Thymus (tissue), 14 donors: ENCODE measurements at places on chromosomes 1 and 21.

GRCh38 chr1:151985270-151985669 lies 8.4 kb downstream of the S100A10 start:
- H3K4me3 ChIP-seq = no peak overlapping the region
- no peak overlapping the region for H3K27ac ChIP-seq
- DNase-seq = no peak
- no peaks in the 10 kb centered on the region for H3K27me3 ChIP-seq
- peaks cover 10% of the 10 kb centered on the region for H3K36me3 ChIP-seq
- H3K4me1 ChIP-seq = no peaks in the 10 kb centered on the region

DNA sequence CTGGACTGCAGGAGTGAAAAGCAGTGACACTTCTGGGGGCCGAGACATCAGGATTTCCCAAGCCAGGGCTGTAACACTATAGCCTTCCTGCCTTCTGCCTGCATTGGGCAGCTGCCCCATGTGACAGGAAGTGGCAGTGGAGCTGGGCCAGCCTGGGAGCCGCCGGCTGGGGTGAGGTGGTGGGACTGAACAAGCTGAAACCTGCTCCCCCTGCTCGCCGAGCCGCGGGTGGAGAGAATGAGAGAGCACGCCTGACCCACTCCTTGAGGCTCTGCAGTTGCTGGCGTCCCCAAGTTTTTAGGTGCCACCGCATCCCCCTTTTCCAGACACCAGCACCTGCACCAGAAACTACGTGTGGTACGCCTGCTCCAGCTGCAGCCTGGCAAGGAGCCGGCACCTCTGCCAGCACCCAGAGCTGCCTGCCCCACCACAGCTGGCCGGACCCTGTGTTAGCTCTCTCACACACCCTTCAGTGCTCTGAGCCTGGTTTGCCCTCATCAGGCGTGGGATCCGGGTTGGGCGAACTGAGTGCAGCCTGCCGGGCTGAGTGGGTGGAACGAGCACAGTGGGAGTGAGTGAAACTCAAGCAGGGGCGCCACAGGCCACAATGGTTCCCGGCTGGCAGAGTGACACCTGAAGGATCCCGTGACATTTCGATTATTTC lies 119.4 kb downstream of the AKT3 start:
- no peak overlapping the region for H3K27ac ChIP-seq
- no peaks in the 10 kb centered on the region for H3K27me3 ChIP-seq
- H3K4me3 ChIP-seq = no peak overlapping the region
- DNase-seq = no peak
- H3K36me3 ChIP-seq = peaks cover 12% of the 10 kb centered on the region

DNA sequence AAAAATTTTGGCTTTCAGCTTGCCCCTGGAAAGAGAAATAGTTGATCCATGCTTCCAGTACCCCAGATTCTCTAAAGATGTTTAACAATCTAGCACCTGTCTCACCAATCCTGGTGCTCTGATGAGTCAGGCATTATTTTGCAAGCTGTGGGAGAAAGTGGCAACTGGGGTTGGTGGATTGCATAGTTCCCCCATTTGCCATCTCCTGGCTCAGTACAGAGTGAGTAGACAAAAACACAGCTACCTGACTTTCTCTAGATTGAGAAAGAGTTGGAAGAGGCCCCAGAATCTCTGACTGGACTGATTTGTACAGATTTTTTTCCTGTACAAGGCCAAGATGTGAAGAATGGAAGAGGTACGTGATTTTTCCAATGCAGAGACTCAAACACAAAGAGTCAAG lies 75.1 kb upstream of the NEGR1 start:
- no peaks in the 10 kb centered on the region for H3K4me1 ChIP-seq
- DNase-seq = no peak
- no peaks in the 10 kb centered on the region for H3K36me3 ChIP-seq

- peak overlapping the region; percentile 94 for H3K27ac ChIP-seq
- H3K4me3 ChIP-seq = peak overlapping the region; percentile 83
- H3K36me3 ChIP-seq = no peaks in the 10 kb centered on the region
- H3K27me3 ChIP-seq = no peaks in the 10 kb centered on the region
- peaks cover 6% of the 10 kb centered on the region for H3K4me1 ChIP-seq
These were observed 15.6 kb upstream of the TTLL10 start for GRCh38 chr1:1157914-1158710.

DNA sequence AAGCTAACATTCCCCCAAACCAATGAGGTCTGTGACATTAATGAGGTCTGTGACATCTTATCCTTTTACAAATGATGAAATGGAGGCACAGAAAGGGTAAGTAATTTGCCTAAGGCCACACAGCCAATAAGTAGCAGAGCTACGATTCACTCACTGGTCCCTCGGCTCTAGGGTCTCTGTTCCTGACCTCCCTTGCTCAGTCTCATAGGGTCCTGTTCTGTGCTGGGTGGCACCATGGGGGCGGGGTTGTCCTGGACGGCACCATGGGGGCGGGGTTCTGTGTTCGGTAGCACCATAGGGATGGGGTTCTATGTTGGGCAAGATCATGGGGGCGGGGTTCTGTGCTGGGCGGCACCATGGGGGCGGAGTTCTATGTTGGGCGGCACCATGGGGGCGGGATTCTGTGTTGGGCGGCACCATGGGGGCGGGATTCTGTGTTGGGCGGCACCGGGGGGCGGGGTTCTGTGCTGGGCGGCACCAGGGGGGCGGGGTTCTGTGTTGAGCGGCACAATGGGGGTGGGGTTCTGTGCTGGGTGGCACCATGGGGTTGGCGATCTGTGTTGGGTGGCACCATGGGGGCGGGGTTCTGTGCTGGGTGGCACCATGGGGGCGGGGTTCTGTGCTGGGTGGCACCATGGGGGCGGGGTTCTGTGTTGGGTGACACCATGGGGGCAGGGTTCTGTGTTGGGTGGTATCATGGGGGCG lies 55.6 kb downstream of the CLSTN1 start:
- no peak overlapping the region for H3K27ac ChIP-seq
- no peaks in the 10 kb centered on the region for H3K27me3 ChIP-seq
- H3K4me1 ChIP-seq = no peaks in the 10 kb centered on the region
- peaks cover 26% of the 10 kb centered on the region for H3K36me3 ChIP-seq
- DNase-seq = no peak

DNA sequence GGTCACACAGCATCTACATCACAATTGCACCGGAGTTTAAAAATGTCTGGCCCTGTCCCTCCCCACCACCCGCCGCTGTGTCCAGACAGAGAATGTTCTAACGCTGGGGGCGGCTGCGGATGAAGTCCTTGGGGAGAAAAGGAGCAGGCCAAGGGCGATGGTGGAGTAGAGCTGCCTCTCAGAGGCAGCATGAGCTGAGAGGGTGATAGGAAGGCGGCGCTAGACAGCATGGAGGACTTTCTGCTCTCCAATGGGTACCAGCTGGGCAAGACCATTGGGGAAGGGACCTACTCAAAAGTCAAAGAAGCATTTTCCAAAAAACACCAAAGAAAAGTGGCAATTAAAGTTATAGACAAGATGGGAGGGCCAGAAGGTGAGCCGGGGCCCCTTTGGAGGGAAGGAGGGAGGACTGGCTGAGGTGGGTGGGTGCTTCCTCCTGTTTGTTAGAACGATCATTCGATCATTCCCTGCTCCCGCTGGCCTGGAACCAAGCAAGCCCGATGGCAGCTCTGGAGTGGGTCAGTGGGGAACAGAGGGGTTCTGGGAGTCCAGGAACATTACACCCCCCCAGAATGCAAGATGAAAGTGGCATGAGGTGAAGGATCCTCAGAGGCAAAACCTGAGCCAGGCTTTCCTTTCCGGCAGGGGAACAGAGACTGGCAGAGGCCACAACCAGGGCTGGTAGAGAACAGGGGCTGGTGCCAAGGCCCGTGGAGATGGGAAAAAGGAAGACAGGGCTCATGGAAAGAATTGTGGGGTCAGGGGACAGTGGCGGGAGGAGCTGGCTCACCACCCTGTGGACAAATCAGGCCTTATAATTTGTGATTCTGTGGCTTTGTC lies at the start of the genes FAM229A and TSSK3:
Gene FAM229A, minus strand, starts transcription at position 12 of the 840 bp plus-strand sequence. CDS start 394 bp downstream, outside the sequence.
Gene TSSK3, plus strand, starts transcription at position 66 of the 840 bp plus-strand sequence. Its CDS starts 163 bp downstream, at position 229.
- peak within 1 kb of the TSS; percentile 40 for H3K4me3 ChIP-seq
- DNase-seq = no peak
- no peak within 1 kb of the TSS for H3K27ac ChIP-seq
